ENCODE measurements at places on chromosomes 7 and 10.

GRCh38 chr10:24394461-24395190 lies 185.7 kb downstream of the KIAA1217 start:
- DNase-seq, result no peak

DNA sequence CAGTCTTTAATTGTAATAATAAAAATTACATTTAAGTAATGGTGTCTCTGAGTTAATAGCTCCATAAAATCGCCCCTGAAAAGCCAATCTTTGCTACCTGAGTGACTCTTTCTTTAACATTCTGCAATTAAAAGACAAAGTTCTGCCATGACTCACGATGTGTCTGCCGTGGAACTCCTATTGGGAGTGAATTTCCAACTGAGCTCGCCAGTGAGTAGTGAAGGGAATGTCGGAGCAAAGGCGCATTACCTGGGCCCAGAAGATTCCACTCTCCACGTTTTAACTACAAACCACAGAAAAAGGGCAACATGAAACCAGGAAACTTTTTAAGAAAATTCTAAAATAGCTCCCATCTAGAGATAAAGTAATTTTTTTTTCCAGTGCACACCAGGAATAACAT lies 36.9 kb upstream of the RNF32 start:
- no peak for DNase-seq

DNA sequence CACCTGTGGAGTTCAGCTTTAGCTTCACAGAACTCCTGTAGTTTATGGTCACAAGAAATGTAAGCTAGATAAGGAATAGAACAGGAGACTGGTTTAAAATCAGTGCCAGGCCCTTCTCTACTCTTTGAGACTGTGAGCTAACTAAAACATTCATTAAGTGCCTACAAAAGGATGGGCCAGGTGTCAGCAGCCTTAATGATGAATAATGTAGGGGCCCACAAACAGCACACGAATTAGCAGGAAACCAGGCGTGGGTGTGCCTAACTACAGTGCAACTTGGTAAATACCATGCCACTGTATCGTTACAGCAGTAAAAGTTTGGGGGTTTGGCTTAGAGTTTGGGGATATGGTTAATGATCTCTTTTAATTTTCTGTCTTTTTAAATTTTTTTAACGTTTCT lies 6.1 kb upstream of the ABLIM1 start:
- no peak for DNase-seq

DNA sequence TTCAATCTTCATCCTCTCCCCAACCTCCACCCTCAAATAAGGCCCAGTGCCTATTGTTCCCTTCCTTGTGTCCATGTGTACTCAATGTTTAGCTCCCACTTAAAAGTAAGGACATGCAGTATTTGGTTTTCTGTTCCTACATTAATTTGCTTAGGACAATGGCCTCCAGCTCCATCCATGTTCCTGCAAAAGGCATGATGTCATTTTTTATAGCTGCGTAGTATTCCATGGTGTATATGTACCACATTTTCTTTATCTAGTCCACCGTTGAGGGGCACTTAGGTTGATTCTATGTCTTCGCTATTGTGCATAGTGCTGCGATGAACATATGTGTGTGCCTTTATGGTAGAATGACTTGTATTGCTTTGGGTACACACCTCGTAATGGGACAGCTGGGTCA lies 7.2 kb upstream of the NEUROG3 start:
- DNase-seq, result no peak

DNA sequence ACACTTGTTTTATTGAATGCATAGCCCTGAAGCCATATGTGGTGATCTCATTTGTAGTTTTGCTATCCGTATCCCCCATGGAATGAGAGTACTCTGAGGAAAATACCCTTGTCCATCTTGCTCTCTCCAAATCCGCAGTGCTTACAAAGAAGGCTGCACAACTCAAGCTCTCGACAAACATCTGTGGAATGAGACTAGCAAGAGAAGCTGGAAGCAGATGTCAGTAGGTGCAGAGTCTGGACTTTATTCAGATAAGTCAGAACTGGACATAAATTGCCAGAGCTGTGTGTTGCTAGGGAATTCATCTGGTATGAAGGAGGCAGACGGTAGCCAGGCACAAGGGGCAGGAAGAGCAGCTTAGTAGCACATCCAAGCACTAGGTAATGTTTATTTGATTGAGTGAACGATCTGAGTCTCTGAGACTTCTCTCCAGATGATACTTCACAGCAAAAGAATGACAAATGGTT lies 1046.2 kb downstream of the XPNPEP1 start:
- DNase-seq, result no peak

DNA sequence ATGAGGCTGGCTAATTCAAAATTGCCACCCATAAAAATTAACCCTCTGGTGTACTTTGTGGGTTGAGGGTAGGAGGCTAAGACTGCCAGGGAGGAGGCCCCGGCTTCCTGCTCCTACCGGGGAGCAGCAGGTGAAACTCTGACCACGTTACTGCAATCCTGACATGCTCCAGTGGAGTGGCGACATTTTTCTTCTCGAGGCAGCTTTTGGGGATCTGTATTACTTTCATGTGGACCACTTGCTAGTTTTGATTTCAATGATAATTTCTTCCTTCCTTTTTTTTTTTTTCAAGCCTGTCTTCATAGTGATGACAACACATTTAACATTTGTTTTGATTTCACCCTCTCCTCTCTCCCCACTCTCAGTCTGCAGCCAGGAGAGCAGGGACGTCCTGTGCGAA lies 14.6 kb downstream of the GATA3 start:
- DNase-seq, result no peak

DNA sequence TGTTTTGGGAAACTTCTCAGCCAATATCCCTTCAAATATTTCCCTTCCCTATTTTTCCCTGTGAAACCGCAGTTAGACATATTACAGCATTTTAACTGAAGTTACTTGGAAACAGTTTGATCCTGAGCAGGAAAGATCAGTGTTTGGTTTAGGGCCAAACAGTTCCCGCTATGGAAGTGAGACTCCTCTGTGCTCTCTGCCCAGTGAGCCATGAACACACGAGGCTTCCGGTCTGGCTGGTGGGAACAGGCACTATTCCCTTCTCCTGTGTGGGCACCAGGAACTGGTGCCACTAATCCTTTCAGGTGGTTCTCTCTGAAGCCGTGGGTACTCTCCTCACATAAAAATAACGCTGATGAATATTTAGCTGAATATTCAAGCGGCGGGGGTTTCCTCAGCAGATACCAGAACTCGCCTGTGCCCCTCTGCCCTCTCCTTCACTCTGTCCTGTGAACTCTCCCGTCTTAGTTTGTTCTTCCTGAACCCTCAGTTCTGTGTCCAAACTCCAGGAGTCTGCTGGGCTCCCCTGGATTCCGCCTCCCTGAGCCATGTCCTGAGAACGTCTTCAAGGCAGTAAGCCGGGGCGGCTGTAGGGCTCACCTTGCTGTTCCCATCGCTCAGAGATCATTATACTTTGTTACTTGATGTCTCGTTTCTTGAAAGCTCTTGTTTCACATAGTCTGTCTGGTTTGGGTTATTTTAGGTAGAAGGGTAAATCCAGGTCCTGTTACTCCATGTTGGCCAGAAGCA lies 25.7 kb downstream of the FOXL3 start:
- DNase-seq, result no peak

DNA sequence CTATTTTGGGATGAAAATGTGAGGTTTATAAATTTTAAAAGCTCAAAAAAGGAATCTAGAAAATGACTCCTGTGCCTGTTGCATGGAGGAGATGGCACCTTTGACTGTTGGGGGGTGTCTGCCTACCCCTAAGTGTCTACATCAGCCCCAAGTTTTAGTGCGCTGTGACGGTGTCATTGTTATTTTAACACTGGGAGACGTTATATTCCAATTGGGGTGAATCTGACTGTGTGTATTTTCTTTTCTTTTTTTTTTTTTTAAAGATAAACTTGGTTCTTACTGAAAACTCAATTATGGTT lies 517 bp downstream of the SRGN start:
- DNase-seq, result no peak
